ENCODE measurements at places on chromosomes 7 and 10.
A peak's percentile ranks its signal among the peaks of the same experiment; 100 is the strongest.

GRCh38 chr10:31761156-31761555, 167.5 kb downstream of the ARHGAP12 start:
- DNase-seq, result no peak

DNA sequence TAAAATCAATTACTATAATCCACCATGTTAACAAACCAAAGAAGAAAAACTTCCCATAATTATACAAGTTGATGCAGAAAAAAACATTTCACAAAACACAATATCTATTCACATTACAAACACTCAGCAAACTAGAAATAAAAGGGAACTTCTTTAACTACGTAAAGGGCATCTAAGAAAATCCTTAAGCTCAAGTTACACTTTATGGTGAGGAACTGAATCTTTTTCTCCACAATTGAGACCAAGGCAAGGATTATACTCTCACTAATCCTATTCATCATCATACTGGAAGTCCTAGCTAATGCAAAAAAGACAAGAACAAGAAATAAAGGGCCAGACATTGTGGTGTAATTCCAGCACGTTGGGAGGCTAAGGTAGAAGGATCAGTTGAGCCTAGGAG, 159.9 kb downstream of the ZNF365 start:
- no peak for DNase-seq

DNA sequence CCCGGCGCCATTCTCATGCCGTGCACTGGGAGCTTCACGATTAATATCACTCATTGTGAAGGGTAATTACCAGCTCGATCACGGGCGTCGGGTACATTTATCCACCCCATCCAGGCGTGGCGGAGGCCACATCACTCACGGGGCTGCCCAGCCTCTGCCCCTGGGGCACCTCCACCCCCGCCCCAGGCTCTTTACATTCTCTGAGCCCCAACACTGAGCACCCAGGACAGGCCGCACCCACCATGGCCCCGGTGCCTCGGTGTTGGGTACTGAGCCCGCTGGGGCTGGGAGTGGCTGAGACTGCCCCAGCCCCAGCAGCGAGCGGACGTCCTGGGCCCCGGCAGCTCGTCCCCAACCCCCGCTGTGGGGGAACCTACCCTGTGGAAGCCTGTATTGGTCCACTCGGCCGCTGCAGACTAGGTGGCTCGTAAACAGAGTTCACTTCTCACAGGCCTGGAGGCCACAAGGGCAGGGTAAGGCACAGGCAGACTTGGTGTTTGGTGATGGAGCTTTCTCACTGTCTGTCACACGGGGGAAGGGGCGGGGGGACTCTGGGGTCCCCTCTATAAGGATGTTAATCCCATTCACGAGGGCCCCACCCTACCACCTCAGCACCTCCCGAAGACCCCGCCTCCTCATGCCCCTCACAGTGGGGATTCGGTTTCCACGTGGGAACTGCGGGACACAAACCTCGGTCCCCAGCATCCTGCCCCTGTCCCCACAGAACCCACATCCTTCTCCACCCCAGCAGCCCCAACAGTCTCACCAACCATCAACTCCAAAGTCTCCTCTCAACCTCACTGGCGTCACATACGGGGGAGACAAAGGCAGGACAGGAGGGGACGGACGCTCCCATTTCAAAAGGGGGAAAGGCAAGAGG, 184.1 kb downstream of the ELFN1 start:
- peak; percentile 37 for DNase-seq

DNA sequence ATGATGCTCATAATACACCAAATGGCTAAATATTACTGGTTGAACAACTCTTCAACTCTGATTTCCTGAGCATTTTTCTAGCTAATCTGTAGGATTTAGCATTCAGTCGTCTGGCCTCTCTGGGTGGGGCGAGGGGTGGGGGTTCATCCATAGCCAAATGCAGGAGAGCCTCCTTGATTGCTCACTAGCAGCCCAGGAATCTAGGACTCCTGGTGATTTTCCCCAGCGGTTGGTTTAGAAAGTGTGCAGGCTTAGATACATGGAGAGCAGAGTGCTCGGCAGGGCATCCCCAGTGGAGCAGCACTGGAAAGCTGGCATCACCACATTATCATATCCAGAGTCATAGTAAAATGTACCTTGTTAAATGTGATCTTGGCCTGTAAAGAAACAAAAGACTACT, 136.1 kb downstream of the DYNC1I1 start:
- DNase-seq, result no peak

GRCh38 chr7:154864523-154864891, 138.4 kb downstream of the PAXIP1 start:
- no peak for DNase-seq
